Heart right ventricle (tissue), 16 donors: ENCODE measurements at places on chromosomes 2 and 18. TPM values are rescaled to one million over a fixed set of nuclear protein-coding genes. Genes with fewer than 3 reads are reported as not detected.

The USP40 gene
- total RNA-seq: 16.3 TPM

DNA sequence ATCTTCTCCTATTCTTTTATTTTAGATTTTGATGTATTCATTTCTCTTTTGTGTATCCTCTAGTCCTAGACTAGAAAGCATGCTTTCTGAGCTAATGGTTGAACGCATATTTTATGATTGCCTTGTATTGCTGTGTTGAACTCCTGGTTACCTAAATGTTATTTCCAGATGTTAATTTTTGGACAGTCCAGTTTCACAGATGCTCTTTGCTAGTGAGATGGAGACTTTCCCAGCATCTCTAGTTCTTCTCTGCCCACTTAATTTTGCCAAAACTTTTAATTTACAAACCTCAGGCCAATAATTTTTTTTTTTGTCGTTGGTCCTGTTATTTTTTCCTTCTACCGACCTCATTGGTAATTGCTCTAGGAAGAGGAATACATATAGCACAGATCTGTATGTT lies 153.2 kb downstream of the HAUS1 start:
- H3K4me1 ChIP-seq: peaks cover 53% of the 10 kb centered on the region
- H3K4me3 ChIP-seq: no peak overlapping the region
- no peak for DNase-seq
- H3K36me3 ChIP-seq: no peaks in the 10 kb centered on the region
- no peaks in the 10 kb centered on the region for H3K27me3 ChIP-seq

The DSC2 gene
- total RNA-seq: 22.5 TPM

DNA sequence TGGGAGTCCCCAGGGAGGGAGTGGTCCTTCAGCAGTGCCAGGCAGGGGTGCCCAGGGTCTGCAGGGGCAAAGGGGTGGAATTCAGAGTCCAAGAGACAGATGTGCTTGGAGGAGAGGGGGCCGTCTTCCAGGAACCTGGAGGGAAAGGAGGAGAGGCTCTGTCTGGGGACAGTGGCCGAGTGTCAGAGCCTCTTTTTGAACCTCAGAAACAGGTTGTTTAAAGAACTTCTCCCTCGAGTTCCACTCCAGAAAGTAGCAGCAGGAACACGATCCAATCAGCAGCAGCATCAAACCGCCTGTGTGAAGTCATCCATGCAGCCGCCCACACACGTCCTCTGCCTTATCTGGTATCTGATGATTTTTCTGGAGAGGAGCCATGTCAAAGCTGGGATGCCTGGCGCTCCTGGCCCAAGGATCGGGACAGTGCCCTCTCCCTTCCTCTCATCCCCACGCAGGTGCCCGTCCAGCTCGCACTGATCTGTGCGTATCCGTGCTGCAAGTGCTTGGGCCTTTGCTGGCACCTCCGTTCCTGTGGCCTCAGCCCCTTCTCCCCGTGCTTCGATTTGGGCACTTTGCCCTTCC lies 205.1 kb downstream of the NDUFA10 start:
- peaks cover 10% of the 10 kb centered on the region for H3K27me3 ChIP-seq
- H3K36me3 ChIP-seq: no peaks in the 10 kb centered on the region
- no peak overlapping the region for H3K4me3 ChIP-seq
- no peaks in the 10 kb centered on the region for H3K4me1 ChIP-seq
- no peak overlapping the region for H3K27ac ChIP-seq

GRCh38 chr2:124319577-124319976 lies 294.5 kb downstream of the CNTNAP5 start:
- H3K4me3 ChIP-seq: no peak overlapping the region
- H3K27me3 ChIP-seq: no peaks in the 10 kb centered on the region
- no peaks in the 10 kb centered on the region for H3K36me3 ChIP-seq
- no peak for DNase-seq

The POTEC gene
- total RNA-seq: not detected

- no peak overlapping the region for H3K4me3 ChIP-seq
- no peak overlapping the region for H3K27ac ChIP-seq
- no peaks in the 10 kb centered on the region for H3K36me3 ChIP-seq
- peaks cover 11% of the 10 kb centered on the region for H3K27me3 ChIP-seq
- H3K4me1 ChIP-seq: no peaks in the 10 kb centered on the region
- no peak for DNase-seq
These were observed 29.1 kb upstream of the RPE start for GRCh38 chr2:209973328-209973727.

GRCh38 chr2:43984533-43984932 lies 11.3 kb downstream of the LRPPRC start:
- no peak overlapping the region for H3K4me3 ChIP-seq
- peaks cover 4% of the 10 kb centered on the region for H3K4me1 ChIP-seq
- no peaks in the 10 kb centered on the region for H3K36me3 ChIP-seq
- H3K27me3 ChIP-seq: no peaks in the 10 kb centered on the region
